Nephron progenitor cell (in vitro differentiated cells): ENCODE measurements at places on chromosomes 3 and 15.

DNA sequence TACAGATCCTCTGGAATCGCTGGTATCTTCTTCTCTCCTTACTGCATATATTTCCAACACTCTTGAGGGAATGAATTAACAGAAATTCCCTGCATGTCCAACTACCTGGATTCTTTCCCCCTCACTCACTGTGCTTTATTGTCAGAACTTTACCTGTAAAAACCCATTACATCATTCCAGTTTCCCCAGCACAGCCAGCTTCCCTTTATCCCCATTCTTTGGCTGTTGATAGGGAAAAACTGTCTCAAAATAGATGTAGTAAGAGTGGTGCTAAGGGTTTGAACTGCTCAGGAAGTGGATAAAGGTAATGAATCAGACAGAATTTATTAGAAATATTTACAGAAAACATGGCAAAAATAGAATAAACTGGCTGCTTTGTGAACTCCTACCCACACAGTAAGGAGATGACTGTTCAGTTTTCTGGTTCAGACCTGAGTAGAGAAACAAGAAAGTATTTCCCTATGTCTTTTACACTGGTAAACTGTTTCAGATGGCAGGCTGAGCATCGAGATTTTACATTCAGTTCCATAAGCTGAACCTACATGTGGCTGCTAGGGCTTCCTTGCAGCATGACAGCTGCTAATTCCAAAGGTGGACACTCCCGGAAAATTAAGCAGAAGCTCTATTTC lies 188.4 kb downstream of the CPNE4 start:
- DNase-seq, result no peak

DNA sequence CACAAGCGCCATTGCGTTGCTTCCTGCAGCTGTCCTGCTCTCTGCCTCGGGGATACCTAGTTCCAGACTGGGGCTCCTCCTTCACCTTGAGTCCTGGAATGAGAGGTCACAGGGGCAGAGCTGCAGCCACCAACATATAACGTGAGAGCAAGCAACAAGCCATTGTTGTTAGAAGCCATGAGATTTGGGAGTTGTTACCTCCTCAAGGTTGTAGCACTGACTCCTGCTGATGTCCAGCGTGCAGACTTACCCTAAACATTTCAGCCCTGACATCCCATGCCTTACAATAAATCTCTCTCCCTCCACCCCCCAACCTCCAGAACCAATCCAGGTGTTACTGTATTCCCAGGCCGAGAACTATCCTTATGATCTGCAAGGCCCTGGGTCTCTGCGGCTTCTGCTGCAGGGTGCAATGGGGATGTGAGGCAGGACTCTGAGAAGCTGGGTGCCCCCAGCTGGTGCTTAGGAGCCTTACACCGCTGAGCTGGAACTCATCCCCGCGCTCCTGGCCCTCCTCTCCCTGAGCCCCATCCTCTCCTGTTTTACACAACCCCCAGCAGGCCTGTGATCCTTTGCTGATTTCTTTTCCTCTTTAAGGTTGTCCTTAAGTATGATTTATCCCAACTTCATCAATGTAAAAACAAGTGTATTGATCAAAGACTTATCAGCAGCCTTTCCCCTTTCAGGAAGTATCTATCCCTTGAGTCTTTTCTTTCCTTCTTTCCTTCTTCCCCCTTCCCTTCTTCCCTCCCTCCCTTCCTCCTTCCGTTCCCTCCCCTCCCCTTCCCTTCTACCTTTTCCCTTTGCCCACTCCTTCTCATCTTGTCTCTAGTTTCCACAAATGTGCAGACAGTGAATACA lies 84.2 kb upstream of the ABHD2 start:
- peak; percentile 45 for DNase-seq

GRCh38 chr3:169138849-169139420 lies 524.6 kb downstream of the MECOM start:
- DNase-seq, result no peak

DNA sequence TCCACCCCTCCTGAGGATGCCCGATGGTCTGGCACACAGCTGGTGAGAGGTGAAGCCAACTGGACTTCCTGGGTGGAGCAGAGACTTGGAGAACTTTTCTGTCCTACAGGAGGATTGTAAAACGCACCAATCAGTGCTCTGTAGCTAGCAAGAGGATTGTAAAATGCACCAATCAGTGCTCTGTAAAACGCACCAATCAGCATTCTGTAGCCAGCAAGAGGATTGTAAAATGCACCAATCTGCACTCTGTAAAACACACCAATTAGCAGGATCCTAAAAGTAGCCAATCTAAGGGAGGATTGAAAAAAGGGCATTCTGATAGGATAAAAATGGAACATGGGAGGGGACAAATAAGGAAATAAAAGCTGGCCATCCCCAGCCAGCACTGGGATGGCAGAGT lies 150.2 kb downstream of the CHSY1 start:
- DNase-seq, result no peak

DNA sequence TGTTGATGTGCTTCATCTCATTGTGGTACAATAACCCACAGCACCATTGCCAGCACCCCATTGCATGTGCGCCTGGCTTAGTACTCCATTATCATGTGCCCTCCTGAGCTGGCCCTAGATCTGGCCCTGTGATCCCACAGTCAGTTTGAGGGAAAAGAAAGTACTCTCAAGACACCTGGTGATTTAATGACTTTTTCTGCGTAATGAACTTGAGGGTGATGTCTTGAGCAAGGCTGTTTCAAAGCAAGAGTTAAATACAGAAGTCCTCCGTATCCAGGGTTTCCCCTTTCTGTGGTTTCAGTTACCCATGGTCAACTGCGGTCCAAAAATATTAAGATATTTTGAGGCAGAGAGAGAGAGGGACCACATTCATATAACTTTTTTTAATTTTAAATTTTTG lies 16.3 kb downstream of the C3orf20 start:
- DNase-seq, result no peak

GRCh38 chr3:134430174-134430573 lies 55.6 kb downstream of the ANAPC13 start:
- no peak for DNase-seq

GRCh38 chr15:99130765-99131440 lies 26.0 kb downstream of the SYNM start:
- no peak for DNase-seq

GRCh38 chr3:146739203-146739671 lies 134.1 kb upstream of the PLSCR5 start:
- peak; percentile 2 for DNase-seq

- DNase-seq, result no peak
Measured at GRCh38 chr3:182999767-183000166, 19.4 kb upstream of the DCUN1D1 start.

- DNase-seq, result no peak
Measured at GRCh38 chr15:51133140-51133765, 38.5 kb upstream of the TNFAIP8L3 start.

DNA sequence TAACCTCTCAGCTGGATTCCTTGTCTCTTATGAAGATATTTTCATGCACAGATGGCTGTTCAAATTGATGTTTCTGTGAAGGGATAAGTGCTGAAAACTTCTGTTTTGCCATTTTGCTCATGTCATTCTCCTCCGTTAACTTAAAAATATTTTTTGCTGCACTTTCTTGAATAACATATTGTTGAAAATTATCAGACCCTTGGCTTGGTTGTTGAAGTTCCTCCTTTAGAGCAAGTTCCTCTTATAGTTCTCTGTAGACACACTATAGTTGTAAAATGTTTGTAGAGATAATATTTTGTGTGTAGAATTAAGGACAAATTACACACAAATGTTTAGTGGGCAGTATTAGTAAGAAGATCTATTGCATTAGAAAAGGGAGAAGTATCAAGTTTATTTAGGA lies 300.4 kb downstream of the SV2B start:
- DNase-seq, result no peak

DNA sequence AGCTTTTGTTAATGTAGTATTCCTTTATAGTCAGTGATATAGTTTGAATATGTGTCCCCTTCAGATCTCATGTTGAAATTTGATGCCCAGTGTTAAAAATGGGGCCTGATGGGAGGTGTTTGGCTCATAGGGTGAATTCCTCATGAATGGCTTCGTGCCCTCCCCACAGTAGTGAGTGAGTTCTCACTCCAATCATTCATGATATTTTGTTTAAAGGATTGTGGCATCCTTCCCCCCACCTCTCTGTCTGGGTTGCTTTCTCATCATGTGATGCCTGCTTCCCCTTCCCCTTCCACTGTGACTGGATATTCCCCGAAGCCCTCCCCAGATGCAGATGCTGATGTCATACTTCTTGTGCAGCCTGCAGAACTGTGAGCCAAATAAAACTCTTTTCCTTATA lies 649.8 kb upstream of the NR2F2 start:
- no peak for DNase-seq

GRCh38 chr3:87354398-87354797 lies 78.0 kb upstream of the POU1F1 start:
- no peak for DNase-seq

DNA sequence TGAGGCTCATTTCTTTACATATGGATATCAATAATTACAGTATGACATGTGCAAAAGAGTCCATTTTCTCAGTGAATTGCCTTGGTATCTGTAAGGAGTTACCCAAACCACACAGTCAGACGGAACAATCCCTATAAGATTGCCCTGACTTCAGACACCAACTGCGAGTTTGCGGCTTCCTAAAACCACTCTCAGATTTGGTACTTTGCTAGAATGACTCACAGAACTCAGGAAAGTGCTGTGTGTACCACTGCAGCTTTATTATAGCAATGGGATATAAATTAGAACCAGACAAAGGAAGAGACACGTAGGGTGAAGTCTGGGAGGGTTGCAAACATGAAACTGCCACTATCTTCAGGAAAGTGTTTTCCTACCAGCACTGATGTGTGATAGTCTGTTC lies 45.8 kb upstream of the ATP13A3 start:
- DNase-seq, result no peak

DNA sequence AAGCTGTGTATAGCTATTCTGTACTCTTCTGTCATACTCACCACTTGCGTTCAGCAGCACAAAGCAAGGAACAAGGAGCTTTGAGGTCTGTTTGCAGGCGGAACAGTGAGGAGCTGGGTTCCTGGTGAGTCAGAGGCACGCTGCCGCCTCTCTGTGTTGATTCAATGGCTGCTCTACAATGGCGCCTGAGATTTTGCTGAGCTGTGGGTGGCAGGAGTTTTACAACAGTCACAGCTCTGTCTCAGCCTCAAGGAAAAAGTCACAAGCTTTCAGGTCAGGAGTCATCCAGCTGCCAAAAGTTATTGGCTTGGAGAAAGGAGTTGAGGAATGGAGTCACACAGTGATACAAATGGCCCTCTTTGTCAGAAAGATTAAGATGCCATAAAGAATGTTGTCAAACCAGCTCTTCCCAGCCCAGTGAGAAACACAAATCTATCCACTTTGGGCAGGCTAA lies 98.1 kb downstream of the SSR3 start:
- DNase-seq, result peak; percentile 25
